ENCODE measurements at places on chromosomes 1 and 21.
A peak's percentile ranks its signal among the peaks of the same experiment; 100 is the strongest.

DNA sequence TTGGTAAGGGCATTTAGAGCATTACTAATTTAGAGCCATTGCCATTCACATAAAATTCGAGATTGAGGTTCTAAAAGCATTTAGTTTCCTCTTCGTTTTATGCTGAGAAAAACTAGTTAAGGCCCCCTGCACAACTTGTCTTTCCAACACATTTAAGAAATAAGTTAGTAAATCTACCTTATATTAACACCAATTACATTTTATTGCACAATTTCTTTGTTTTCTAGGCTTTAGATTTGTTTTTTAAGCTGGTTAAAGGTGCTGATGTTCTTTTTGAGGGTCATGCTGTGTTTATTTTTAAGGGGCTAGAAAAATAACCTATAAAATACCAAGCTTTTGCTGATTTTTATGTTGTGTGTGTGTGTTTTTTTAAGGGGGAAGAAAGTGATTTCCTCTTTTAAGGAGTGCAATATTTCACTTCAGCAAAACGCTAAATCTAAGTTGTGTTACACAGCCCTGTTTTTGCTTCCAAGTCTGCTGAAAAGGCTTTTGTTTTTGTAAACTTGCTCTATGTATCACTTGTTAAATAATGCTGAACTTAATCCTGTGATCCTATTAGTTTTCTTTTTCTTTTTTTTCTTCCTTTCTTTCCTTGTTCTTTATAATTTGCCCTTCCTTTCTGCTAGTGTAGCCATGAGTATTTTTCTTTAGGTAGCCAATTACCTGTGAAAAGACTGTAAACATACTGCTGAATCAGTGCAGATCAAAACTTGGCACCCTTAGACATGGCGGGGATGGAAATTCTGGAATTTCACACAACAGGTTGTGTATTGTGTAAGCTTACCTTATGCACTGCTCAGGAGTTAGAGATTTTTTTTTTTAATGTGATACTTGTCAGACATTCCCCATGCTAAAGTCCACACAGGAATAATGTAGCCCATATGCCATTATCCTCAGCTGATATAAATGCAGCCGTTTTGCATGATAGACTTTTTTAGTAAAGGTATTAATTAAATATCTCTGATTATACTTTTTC is 1.5 kb downstream of the CEPT1 start:
- DNase-seq = no peak

DNA sequence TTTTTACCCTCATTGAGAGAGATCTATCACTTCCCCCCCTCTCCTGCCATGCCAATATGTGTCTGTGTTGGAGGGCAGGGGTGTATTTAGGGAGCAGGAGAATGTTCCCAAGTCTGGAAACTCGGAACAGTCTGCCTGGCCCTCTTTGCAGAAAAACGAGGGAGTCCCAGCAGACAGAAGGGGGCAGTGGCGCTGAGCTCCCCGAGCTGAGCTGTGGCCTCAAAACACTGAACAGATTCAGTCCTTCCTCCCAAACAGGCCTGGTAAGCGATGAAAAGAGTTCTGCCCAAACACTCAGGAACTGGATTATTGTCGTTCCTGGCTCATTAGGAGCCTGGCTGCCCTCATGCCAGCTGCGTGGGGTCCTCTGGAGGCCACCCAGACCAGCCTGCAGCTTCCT is 981 bp downstream of the CLDN14 start:
- DNase-seq = no peak

GRCh38 chr1:3912809-3913685 is 13.0 kb upstream of the C1orf174 start:
- no peak for DNase-seq

GRCh38 chr1:192943522-192943921 is 115.6 kb downstream of the UCHL5 start:
- DNase-seq = no peak

DNA sequence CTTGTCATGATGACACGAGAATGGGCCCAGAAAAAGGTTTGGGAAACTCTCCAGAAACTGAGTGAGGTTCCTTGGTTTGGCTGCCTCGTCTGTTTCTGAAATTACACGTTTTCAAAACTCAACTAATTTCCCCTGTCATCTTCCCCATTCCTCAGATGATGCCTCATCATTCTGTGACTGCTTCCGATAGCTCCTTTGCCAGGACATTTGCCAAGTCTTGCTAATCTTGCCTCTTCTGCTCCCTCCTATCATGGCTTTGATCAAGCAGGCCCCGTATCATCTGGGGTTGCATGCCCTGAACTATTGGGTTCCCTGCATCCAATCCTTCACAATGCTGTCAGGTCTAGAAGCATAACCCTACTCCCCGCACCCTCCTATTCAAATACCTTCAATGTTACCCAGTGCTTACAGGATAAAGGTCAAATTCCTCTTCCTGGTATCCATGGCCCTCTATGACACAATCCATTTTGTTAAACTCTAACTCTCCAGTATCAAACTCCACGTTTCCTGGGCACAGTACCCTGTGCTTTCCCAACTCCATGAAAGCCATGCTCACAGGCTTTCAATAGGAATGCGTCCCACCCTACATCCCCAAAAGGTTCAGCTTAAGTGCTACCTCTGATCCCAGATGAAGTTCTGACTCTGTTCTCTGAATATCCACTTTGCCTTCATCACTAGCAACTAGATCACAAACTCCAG is 22.2 kb upstream of the TMEM200B start:
- no peak for DNase-seq

DNA sequence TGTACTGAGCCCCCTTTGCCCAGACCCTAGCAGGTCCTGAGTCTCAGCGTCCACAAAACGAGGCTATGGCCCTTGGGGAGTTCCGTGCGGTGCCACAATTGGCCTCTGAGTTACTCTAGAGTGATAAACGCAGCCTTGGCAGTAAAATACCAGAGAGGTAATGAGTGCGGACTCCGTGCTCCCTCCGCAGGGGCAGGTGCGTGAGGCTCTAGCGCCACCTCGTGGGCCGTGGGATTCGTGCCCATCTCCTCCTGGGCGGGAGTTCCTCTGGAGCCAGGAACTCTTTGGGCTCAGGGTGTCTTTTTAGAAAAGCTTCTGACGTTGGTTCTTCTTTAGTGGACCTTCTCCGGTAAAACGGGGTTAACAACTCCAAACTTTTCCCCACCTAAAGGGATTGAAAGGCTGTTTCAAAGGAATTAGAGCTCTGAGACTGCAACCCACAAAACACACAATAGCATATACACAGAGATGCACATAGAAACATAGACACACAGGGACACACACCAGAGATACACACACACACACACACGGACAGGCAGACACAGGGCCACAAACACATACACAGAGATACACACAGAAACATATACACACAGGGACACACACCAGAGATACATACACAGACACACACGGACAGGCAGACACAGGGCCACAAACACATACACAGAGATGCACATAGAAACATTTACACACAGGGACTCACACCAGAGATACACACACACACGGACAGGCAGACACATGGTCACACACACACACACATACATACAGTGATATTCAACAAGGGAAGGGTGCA is 99.4 kb downstream of the KCNJ15 start:
- DNase-seq = peak; percentile 54

GRCh38 chr1:164777518-164777917 is 218.5 kb downstream of the PBX1 start:
- DNase-seq = no peak

DNA sequence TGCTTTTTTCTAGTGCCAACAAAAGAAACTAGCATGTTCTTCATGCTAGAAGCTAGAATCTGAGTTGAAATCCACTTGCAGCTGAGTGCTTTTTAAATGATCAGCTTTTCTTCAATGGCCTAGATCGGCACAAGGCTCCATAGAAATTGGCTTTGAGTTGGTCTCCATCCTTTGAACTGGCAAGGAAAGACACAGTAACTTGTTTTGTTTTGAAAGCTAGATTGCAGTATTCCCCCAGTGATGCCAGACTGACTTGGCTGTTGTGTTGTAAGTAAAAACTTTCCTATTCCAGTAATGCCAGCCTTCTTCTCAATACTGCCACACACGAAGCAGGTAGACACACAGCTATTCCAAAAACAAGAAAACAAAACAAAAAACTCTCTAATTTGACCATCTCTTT is 139.1 kb downstream of the FMN2 start:
- DNase-seq = no peak

DNA sequence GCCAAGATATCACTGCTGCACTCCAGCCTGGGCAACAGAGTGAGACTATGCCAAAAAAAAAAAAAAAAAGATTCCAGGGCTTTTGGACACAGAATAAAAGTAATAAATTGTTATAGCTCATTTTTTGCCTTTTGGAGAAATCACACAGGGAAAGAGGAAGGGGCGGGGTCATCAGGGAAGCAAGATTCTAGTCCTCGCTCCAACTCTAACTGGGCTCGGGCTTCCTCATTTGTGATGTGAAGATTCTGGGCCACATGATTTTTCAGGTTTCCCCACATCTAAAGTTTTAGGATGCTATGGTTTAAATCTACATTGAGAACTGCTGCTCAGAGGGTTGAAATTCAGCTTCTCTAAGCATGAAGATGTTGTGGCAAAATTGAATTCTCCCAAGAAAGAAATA is 179.3 kb upstream of the PLXNA2 start:
- DNase-seq = no peak

GRCh38 chr1:64515427-64515826 is 45.5 kb downstream of the CACHD1 start:
- no peak for DNase-seq

- DNase-seq = peak; percentile 14
These were observed 7.9 kb downstream of the TINAGL1 start for GRCh38 chr1:31583995-31584868.

DNA sequence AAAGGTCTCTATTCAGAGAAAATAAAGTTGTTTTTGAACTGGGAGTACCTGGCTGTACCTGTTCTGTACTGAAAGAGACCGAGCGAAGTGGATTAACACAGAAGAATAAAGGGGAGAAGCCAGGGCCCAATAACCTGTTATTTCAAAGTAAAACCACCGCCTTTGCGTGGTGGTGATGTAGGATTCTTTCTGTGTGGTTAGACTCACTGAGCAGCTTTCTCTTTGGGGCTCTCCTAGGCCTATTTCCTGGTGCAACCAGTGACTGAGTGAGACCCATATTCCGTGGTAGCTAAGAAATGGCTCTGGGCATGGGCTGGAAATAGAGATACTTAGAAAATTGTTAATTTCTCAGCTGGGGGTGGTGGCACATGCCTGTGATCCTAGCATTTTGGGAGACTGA is 99.9 kb downstream of the XCL2 start:
- no peak for DNase-seq

- DNase-seq = peak; percentile 56
These were observed 40.5 kb downstream of the EPHB2 start for GRCh38 chr1:22751124-22751531.

DNA sequence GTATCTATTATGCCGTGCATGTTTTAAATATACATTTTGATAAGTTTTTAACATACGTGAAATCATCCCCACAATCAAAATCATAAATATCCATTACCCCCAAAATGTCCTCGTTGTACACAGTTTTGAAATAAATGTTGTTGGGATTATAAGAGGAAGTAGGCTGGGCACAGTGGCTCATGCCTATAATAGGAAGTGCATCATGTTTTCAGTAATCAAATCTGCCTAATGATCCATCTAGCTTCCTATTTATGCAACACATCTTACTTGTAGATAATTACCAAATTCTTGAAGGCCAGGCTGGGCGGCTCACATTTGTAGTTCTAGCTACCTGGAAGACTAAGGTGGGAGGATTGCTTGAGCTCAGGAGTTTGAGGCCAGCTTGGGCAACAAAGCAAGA is 15.0 kb upstream of the IFNGR2 start:
- no peak for DNase-seq

GRCh38 chr1:212700223-212700891 is 717 bp upstream of the BATF3 start:
- DNase-seq = no peak

DNA sequence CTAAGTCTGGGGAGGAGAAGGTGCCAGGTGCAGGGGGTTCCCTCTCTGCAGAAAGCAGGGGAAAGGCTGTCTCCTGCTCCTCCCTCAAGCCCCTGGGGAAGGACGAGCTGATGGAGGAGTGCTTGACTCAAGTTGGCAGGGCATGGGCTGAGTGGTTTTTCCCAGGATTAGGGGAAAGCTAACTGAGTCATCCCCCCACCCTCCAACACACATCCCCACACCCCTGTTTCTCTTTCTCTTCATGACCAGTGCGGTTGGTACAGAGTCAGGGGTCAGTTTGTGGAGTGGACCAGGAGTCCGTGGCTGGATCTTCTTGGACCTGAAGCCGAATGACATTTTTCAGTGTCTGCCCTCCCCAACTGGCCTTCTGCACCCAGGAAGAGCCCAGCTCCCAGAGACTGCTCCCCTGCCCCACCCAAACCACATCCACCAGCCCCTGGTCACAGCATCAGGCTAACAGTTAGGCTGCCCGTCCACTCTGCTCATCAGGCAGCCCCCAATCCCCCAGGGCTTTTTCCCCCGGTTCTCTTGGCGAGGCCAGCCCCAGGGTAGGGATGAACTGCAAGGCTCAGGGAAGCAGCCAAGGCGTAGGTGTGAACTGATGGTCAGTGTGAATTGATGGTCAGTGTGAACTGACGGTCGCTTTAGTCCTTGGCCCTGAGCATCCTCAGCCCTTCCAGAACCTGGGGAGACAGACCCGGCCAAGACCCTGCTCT is 81.0 kb downstream of the PAX7 start:
- DNase-seq = no peak

DNA sequence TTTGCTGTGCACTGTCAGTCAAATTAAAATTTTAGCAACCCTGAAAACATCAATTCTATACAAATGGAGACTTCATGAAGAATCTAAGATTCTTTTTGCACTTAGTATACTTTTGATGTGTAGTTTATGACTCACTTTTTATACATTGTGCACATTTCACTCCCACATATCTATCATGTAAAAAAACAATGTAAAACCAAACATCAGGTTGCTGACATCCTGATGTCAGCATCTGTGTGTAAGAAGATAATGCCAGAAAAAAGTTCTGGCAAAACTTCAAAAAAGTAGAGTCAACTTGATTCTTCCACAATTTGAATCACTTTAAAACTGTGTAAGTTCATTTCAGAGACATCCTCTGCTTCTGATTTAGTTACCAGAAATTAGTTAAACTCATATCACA is 115.7 kb downstream of the CENPF start:
- DNase-seq = no peak

DNA sequence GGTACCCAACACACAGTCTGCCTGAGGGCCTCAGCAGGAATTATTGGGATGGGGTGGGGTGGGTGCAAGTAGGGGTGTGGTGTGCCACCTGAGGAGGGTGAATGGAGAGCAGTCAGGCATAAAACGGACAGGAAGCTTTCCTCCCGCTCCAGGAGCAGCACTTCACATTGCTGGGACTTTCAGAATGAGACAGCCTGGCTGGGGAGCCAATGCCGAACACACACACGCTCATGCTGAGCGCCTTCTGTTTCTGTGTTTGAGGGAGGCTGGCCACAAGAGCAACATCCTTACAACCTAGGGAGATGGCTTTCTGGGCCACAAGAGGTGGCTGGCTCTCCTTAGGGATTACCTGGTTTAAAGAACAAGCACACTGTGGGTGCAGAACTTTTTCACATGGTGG is 98.0 kb downstream of the LAMC2 start:
- no peak for DNase-seq

DNA sequence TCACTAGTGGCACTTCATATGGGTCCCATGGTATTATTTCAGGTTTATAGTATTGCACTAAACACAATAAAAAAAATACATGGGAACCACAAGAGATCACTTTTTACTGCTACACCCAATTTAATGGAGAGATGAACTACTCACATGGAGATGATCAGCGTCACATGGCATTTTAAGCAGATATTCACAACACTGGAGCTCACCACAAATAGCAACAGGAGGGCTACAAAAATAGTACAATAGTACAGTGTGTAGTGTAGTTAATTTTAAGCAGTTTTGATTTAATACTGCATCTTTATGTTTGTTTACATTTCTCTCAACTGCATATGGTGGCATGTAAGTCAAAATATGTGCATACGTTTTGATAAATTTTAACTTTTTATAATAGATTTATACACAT is 31.0 kb downstream of the SNX7 start:
- no peak for DNase-seq

Data from NCI-H2081 (cell line).